LNCaP clone FGC (cell line): ENCODE measurements at places on chromosomes 7 and 10.

GRCh38 chr7:43649755-43650274 lies 66.9 kb downstream of the STK17A start:
- DNase-seq = no peak

DNA sequence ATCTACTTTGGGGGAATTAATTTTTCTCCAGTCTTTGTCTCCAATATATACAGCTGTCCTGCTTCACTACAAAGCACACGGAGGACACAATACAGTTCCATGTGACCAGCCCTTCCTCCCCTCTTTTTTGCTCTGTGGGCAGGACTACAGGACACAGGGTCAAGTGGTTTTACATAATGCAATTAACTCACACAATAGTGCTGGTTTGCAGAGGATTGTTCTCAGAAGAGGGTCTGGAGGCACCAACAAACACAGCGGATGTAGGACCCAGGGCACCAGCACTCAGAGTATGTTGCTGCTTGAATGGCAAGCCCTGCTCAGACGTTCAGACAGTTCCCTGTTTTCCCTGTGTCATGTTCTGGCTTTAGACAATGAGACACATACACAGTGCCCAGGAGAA lies 52.0 kb upstream of the NPTX2 start:
- no peak for DNase-seq

GRCh38 chr7:39651265-39651664 lies 27.9 kb downstream of the RALA start:
- no peak for DNase-seq

- DNase-seq = no peak
Observed at GRCh38 chr7:47600199-47601118, 18.5 kb upstream of the TNS3 start.

GRCh38 chr7:45055016-45055415 lies 33.8 kb downstream of the NACAD start:
- no peak for DNase-seq

DNA sequence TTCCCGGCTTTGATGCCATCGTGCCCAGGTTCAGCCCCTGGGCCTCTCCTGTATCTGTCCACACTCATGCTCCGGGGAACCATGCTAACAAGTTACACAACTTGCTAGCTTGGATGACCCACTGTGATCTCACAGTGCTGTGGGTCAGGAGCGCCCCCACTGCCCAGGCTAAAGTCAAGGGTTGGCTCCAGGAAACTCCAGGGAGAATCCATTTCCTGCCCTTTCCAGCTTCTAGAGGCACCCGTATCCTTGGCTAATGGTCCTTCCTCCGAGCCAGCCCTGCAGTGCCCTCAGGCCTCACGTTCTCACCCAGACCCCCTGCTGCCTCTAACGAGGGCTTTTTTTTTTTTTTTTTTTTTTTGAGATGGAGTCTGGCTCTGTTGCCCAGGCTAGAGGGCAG lies 19.5 kb downstream of the AMZ1 start:
- DNase-seq = no peak

- DNase-seq = no peak
Observed at GRCh38 chr10:97593421-97593820, 3.9 kb downstream of the C10orf62 start.
